ENCODE measurements at places on chromosomes 11 and 22. TPM values are rescaled to one million over a fixed set of nuclear protein-coding genes. Genes with fewer than 3 reads are reported as not detected.

MUC15 gene
- 12.1 TPM for total RNA-seq

SGSM1 gene
- 3.5 TPM for total RNA-seq

DNA sequence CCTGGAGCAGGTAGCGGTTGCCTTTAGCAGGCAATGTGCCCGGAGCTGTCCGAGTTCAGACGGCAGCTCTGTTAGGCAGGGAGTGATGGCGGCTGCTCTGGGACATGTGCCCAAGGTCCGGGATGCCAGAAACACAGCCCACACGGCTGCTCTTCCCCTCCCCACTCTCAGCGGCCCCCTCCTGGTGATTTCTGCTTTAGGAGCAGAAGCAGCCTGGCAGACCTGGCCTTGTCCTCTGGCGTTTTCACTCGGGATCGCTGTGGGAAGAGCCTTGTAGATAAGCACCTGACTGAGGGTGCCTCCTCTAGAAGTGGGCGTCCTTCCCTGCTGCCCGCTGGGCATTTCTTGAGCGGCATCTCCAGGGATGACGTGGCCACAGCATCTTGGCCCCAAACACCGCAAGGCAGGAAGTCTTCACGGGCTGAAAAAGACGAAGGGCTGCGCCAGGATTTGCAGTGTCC is 392.2 kb downstream of the TBC1D22A start:
- DNase-seq = peak; percentile 89

DNA sequence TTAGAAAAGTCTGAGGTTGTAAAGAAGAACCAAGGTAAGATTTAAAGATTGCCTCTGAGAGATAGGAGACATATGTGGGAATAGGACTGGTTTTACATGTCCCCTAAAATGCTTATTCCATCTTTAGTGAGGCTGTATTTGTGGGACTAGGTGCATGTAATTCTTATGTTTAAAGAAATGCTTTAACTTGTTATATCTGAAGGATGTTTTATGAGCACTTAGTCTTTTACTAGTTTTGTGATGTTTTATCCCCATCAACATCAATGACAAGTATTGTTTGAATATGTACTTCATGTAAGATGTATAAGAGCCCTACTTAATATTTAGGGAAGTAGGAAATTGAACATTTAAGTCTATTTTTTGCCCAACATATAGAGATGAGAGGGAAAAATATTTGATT is 24.7 kb downstream of the GRAMD1B start:
- DNase-seq = no peak

GRCh38 chr11:79925570-79925969 is 484.7 kb upstream of the TENM4 start:
- no peak for DNase-seq

MMP27 gene
- total RNA-seq = not detected

OR52E8 gene
- not detected for total RNA-seq

- DNase-seq = no peak
These were observed 96.1 kb downstream of the MICAL2 start for GRCh38 chr11:12206529-12206928.

- DNase-seq = no peak
These were observed 16.0 kb downstream of the STARD10 start for GRCh38 chr11:72777755-72778278.

All from lung (tissue), 17 donors.